Left renal cortex interstitium (tissue), 4 donors: ENCODE measurements at places on chromosomes 16 and 17.

GRCh38 chr17:81018044-81018802 is 16.7 kb upstream of the BAIAP2 start:
- no peak for DNase-seq

- DNase-seq: no peak
Observed at GRCh38 chr17:80649672-80650330, 105.2 kb downstream of the RPTOR start.

DNA sequence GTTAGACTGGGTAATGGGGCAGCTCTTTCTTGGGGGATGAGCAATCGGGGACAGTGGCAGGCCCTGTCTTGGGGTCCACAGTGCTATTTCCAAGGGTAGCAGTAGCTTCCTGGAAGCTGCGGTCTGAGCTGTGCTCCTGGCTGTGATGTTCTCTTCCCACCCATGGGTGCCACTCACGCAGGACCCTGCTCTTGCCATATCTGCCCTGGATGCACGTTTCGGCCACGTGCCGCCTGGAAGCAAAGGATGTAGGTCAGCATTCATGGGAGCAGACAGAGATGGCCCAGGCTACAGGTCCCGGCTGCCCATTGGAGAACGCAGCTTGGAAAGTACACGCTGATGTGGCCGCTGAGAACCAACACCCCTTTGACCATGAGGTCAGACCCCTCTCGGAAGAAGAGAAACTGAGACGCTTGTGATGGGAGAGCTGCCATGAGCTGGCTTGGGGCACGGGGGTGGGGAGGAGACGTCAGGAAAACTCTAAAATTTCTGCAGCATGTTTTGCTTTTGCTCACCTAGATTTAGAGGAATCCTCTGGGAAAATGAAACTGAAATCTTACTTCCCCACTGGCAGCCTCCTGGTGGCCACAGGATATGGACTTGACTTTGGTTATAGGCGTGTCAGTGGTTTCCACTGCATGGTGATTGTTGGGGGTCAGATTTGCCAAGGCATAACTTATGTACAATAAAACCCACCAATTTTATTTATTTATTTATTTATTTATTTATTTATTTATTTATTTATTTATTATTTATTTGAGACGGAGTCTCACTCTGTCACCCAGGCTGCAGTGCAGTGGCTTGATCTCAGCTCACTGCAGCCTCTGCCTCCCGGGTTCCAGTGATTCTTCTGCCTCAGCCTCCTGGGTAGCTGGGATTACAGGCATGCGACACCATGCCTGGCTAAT is 36.2 kb upstream of the IRF8 start:
- DNase-seq: no peak

- no peak for DNase-seq
Observed at GRCh38 chr16:79593074-79593531, 7.4 kb downstream of the MAF start.
